ENCODE measurements at places on chromosomes 2 and 18. TPM values are rescaled to one million over a fixed set of nuclear protein-coding genes. Genes with fewer than 3 reads are reported as not detected.

Gene GAL3ST2
- not detected for polyA plus RNA-seq

Gene PROC
- polyA plus RNA-seq = not detected

Gene RBKS
- polyA plus RNA-seq = 7.5 TPM

Gene ANKRD30BL
- polyA plus RNA-seq = 0.64 TPM

Gene RAPGEF4
- not detected for polyA plus RNA-seq

Gene BOK
- 0.08 TPM for polyA plus RNA-seq

Gene EXOC6B
- 3.2 TPM for polyA plus RNA-seq

Gene SH3BP4
- polyA plus RNA-seq = 2.0 TPM

Gene TRIM54
- polyA plus RNA-seq = not detected

Gene CXCR4
- 862 TPM for polyA plus RNA-seq

Gene HOXD13
- polyA plus RNA-seq = not detected

Gene GCA
- polyA plus RNA-seq = 52.4 TPM

Gene SPEG
- polyA plus RNA-seq = not detected

Gene CRYGC
- polyA plus RNA-seq = not detected

Gene GKN1
- not detected for polyA plus RNA-seq

Gene CHST9
- polyA plus RNA-seq = not detected

Gene ABCG5
- not detected for polyA plus RNA-seq

Gene THSD7B
- polyA plus RNA-seq = not detected

Gene NDC80
- polyA plus RNA-seq = 2.5 TPM

Gene ALK
- not detected for polyA plus RNA-seq

Gene NPHP1
- polyA plus RNA-seq = 2.1 TPM

Gene MXD1
- 6.8 TPM for polyA plus RNA-seq

Gene IL36A
- not detected for polyA plus RNA-seq

Gene CCNT2
- 23.2 TPM for polyA plus RNA-seq

Gene SLC40A1
- polyA plus RNA-seq = 2.3 TPM

Gene TNFAIP6
- not detected for polyA plus RNA-seq

Gene C2orf81
- polyA plus RNA-seq = 5.6 TPM

Gene EVX2
- polyA plus RNA-seq = not detected

Gene OTX1
- polyA plus RNA-seq = not detected

Gene CCDC141
- polyA plus RNA-seq = 15.4 TPM

Gene IL1RL1
- polyA plus RNA-seq = not detected

Gene CFAP221
- polyA plus RNA-seq = not detected

Gene GALR1
- polyA plus RNA-seq = not detected

Gene FIGN
- polyA plus RNA-seq = not detected

Gene LRRC30
- polyA plus RNA-seq = not detected

Gene TOGARAM2
- polyA plus RNA-seq = 0.28 TPM

Gene CHRNG
- polyA plus RNA-seq = not detected

All from IgD-negative memory B cell (primary cell).